HEK293T (cell line): ENCODE measurements at places on chromosomes 11 and 22.

DNA sequence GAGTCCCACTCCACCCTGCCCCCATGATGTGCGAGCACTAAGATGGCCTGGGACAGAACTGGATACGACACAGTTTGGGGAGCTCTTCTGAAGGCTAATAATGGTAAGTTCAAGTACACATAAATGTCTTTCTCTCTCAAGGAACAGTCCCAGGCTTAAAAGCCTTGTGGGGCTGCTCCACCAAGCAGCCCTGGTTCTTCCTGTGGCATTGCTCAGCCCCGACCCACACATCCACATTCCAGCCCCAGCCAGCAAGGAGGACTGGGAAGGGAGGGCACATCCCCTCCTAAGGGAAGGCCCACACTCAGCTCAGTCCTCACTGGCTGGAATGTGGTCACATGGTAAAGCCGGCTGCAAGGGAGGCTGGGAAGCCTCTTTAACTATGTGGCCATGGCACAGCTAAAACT, 13.3 kb upstream of the MB start:
- DNase-seq, result no peak

DNA sequence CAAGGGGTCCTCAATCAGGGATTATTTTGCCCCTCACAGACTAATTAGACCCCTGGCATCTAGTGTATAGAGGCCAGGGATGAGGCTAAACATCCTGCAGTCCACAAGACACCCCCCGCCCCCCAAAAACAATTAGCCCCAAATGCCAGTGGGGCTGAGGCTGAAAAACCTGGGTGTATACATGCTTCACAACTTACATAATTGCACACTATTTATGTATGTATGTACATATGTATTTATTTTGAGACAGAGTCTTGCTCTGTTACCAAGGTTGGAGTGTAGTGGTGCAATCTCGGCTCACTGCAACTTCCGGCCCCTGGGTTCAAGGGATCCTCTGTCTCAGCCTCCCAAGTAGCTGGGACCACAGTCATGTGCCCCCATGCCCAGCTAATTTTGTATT, 28.8 kb upstream of the SHANK2 start:
- DNase-seq, result no peak

GRCh38 chr11:122816761-122817520, 21.4 kb upstream of the CRTAM start:
- no peak for DNase-seq

DNA sequence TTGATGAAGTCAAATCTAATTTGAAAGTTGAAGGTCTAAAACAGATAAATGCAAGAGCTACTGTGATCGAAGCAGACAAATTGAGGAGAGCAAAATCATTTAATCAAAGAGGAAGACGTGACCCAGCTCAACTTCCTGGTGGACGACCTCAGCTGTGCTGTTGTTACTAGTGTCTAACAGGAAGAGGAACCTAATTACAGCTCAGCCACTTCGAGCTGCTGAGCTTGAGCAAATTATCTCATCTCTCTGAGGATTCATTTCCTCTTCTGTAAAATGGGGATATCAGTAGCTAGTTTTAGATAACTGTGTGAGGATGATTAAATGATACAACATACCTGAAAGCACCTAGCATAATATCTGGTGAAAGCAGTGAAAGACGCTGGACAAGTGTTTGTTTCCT, 48.6 kb upstream of the OLFML1 start:
- DNase-seq, result no peak

GRCh38 chr11:121235057-121235456, 57.5 kb upstream of the SC5D start:
- DNase-seq, result no peak

- DNase-seq, result no peak
These were observed 11.8 kb upstream of the SSTR3 start for GRCh38 chr22:37223965-37224551.

DNA sequence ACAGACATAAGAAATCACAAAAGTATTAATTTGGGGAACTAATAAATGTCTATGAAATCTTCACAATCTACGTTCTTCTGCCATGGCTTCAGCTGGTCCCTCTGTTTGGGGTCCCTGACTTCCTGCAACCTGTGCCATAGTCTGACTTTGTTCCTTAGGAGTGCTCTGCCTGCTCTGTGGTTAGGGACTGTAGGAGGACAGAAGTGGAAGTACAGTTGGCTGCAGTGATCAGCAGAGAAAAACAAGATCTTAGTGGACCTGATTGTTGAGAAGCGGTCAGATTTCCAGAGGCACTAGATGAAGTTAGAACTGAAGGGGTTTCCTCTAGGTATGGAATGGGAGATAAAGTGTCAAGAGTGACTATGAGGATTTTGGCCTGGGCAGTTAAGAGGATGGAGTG, 80.6 kb downstream of the PPP6R3 start:
- no peak for DNase-seq

DNA sequence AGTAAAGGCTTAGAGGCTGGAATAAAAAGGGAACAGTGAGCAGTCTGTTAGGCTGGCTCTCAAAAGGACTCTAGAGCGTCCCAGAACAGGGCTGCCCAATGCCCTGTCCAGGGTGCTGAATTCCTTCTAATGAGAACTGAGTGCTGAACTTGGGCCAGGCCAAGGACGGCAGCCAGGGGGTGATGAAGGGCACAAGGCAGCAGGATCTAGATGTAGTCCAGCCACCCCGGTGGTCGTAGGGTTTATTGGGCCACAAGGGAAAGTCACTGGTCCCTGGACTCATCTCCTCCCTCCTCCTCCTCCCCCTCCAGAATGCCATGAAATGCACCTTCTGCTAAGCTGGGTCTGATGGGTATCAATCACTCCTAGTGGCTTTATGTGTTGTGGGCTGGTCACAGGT, 19.2 kb downstream of the NPTXR start:
- DNase-seq, result peak; percentile 82

DNA sequence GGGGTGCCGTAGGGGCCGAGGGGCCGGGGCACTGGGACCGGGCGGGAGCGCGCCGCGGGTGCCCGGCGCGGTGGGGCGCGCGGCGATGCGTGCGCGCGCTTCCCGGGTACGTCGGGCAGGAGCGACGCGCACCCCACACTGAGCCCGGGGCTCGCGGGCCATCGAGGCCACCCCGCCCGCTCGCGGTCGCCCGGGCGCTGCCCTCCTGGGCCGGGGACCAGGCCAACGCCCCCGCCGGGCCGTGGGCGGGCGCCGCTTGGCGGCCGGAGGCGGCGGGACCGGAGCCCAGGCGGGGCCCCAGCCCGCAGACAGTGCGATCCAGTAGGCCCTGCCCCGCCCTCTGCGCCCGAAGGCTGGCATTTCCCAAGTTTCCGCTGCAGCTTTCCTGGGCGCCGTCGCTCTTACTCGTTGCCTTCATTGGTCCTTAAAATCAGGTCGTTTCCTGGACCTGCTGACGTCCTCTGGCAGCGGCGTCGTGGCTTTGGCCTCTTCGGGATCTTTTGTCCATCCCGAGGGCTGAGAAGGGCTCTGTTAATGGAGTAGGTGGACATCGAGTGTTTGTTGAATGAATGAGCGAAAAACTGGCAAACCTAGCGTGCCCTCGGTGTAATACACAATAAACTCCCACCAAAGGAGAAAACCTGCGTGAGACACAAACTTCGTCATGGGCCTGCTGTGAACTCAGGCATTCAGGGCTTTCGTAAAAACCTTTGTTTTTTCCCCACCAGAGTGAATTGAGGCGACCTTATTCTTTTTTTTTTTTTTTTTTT, 638 bp downstream of the PARVA start:
- DNase-seq, result peak; percentile 72

GRCh38 chr22:35404176-35404575, 4.2 kb downstream of the MCM5 start:
- no peak for DNase-seq

- no peak for DNase-seq
These were observed 1308.3 kb downstream of the TBC1D22A start for GRCh38 chr22:48070760-48071159.

GRCh38 chr11:130415731-130416529, 12.5 kb downstream of the ADAMTS8 start:
- DNase-seq, result no peak

DNA sequence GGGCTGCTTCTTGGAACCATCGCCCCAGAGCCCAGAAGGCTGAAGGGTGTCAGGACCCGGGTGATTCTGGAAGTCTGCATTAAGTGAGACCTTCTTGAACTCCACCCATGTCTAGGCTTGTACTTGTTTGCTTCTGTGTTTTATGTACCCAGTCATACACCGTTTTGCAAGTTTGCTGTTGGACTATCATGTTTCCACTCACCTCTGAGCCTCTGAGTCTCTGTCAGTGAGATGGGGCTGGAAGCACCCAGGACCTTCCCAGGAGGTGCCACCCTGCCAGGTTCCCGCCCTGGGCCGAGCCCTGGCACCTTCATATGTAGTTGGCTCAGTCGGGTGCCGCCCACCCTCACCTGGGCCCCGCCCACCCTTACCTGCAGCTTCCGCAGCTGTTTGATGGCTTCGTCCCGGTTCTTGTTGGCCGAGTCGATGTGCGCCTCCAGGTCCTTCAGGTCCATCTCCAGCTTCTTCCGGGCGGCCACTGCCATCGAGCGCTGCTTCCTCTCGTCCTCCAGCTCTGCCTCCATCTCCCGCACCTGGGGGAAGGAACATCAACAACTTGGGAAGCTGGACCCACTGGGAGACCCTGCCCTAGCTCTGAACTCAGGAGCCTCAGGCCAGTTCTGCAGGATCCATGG, 35.1 kb downstream of the APOL1 start:
- no peak for DNase-seq

DNA sequence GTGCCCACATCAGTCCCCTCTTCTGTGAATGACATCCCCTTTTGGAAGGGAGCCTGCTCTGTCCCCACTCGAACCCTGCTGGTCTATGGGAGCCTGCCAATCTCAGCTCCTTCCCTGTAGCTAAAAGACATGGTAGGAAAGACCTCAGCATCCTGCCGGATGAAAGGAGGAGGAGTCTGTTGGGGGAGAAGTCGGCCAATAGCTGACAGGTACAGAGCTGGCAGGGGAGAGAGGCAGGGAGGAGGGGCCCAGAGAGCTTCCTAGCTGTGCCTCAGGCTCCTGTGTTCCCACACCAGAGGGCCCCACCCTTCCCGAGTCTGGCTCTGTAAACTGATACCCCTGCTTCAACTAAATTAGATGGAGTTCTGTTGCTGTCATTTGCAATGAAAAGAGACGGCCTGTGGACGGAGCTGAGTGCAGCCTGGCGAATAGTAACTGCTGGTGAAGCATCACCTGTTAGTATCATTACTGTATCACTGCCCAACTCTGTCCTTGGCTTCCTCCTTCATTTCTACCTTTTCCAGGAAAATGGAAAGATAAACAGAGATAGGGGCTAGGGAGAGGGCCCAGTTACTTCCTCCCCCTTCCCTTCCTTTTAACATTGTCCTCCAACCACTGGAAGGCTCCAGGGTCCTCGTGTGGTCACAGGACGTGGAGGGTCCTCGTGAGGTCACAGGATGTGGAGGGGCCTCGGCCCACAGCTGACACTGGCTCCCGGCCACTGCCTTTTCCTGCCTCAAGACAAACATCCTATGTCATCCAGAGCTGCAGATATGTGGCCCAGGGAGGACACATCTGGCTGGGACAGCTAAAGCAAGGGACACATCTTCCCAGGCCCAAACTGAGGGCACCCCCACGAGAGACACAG, 15.1 kb downstream of the FXYD6 start:
- peak; percentile 69 for DNase-seq

DNA sequence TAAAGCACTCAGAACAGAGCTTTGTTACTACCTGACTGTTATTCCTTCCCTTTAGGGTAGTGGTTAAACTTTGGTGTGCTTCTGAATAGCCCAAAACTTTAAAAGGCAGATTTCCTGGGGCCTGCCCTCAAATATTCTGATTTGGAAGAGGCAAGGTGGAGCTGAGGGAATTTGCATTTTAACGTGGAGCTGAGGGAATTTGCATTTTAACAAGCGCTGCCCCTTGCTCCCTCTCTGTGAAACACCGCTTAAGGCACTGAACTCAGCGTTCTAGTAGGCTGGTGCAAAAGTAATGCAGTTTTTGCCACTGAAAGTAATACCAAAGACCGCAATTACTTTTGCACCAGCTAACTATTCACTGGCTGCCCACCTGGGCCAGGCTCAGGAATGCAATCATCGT, 35.0 kb downstream of the TPST2 start:
- no peak for DNase-seq

DNA sequence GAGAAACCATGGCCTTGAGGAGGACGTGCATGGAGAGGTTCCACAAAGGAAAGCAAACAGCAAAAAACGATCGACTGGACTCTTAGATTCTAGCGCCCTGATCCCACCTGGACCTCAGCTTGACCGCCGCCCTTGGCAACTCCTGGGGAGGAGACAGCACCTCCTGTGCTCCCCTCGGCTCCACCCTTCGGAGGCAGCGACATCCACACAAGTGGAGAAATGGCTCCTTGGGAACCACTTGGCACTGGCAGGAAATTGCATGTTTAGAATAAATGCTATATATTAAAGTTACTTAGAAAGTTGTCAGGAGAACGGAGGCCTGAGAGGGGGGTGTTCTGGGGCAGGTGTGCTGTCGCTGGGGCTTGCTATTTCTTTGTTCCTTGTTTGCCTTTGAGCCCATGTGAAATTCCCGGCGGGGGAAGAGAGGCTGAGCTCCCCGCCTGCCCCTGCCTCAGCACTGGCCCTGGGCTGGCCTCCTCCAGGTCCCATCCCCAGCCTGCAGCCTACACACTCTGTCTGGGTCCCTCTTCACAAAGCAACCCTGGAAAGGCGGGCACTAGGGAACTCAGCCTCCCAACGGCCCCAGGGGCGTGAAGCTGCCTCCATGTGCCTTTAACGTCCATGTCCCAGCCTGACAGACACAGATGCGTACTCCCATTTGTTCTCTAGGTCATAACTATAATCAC, 395.3 kb downstream of the BRD1 start:
- DNase-seq, result no peak

DNA sequence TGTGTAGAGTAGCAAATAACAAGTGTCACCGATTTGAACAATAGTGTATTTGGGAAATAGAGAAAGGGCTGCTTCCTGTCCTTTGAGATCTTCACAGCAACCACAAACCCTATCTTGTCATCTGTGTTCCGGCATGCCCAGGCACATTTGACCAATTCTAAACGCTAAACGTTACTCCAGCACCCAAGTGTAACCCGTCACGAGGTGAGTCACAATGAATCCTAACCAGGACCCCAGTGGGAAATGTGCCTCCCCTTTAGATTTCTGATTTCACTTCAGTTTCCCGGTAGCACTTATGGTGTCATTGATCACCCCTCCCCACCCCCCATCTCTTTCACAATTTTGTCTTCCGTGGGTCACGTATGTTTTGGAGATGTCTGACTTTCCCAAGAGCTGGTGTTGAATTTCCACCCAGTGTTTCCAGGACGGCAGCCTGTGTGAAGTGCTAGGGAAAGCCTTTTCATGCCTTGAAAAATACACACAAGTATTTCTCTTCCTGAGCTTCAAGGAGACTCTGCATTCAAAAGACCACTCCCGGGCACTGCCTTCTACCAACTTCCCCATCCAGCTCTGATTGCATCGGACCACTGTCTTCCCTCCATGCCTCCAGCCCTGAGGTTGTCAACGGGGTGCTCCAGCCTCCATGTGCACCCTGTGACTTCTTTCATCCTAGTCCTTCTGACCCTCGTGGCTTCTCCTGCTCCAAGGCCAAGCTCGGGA, 10.5 kb upstream of the C11orf24 start:
- no peak for DNase-seq

- DNase-seq, result no peak
These were observed 232.4 kb downstream of the MIAT start for GRCh38 chr22:26889802-26890201.

- DNase-seq, result no peak
These were observed 39.3 kb downstream of the NF2 start for GRCh38 chr22:29642694-29643093.
